ENCODE measurements at places on chromosomes 3 and 15.

- DNase-seq = no peak
These were observed 9.4 kb downstream of the ANO10 start for GRCh38 chr3:43612419-43612818.

GRCh38 chr3:145536461-145536860 is 624.5 kb downstream of the PLOD2 start:
- DNase-seq = no peak

GRCh38 chr3:116050311-116050915 is 394.9 kb downstream of the LSAMP start:
- no peak for DNase-seq

DNA sequence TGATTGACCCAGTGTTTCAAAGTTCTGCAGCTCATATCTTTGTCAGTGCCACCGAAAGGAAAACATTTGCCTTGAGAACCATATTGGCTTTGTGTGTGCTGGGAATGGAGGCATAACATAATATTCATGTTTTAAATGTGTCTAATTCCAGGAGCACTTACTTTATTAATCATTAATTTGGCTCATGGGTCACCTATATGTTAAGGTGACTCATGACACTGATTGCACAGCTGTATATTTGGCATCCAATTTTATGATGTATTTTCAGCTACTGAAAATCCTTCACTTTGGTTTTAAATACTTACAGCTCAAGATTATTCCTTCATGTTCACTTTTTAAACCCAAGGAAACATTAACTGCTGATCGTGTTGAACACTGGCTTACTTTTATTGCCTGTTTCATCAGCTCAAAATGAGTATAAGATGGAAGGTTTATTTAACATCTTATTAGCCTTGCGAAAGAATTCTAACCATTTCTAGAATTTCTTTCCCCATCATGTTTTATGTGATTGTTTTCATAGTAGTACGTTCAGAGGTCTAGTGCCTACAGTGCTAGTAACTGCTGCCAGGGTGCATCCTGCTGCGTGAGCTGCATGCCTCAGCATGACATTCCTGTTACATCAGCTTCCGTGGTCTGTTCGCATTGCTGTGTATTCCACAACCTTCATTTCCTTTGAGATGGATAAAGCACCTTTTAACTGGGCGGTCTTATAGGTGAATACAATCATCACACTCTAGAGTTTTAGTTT is 63.7 kb downstream of the LRCH3 start:
- DNase-seq = peak; percentile 94

DNA sequence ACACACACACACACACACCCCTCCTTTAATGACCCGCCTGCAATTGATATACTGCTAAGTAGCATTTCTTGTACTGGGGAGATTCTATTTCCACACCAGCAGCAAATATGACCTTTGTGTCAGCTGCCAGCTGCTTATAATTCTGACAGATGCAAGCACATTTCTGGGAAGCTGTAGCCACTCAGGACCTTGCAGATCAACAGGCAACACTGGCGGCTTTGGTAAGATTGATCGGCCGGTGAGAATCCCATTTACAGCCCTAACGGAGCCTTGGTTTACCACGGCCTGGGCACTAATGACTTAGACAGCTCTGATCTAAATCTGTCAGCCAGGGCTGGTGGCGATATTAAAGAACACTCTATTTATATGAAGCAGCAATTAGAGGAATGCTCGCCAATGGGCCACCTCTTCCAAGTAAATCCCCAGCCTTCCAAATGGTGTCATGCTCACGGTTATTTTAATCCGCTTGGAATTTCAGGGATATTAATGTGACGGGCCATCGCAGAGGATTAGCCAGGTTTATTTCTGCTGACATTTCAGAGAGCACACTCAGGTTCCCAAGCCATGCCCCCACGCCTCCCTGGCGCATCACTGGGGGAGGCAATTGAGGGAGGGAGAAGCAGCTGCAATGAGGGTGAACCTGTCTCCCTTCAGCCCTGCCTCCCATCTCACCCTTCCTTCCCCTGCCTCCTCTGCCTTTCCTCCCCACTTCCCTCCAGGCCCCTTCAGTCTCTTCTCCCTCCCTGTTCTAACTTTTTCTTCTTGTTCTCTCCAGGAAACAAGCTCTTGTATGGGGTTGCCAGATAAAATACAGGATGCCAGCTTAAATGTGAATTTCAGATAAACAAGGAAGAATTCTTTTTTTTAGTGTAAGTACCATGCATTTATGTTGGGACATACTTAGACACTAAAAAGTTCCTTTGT is 287.0 kb downstream of the TLE3 start:
- no peak for DNase-seq

All from AG04450 (cell line).